ENCODE measurements at places on chromosomes 7 and 10.

DNA sequence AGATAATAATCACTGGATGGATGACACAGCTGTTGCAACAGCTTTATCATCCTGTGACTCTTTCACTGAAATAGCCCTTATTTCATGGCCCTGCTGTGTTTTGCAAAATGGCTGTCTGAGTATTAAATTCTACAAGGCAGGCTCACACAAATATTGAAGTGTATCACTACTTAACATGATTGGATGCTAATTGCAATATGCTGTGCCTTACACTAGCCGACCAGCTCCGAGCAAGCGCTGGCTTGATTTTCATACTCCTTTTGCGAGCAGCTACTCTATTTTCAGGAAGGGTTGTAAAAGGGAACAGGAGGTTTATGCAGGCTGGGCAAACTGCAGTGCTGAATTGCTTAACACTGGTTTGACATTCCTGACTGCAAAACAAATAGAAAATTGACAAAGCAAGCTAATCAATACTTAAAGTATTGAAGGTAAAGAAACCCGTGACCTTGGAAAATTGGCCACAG is 121.6 kb downstream of the CACNB2 start:
- DNase-seq, result no peak

- DNase-seq, result peak; percentile 90
Observed at GRCh38 chr10:72552857-72553256, 73.0 kb downstream of the MICU1 start.

DNA sequence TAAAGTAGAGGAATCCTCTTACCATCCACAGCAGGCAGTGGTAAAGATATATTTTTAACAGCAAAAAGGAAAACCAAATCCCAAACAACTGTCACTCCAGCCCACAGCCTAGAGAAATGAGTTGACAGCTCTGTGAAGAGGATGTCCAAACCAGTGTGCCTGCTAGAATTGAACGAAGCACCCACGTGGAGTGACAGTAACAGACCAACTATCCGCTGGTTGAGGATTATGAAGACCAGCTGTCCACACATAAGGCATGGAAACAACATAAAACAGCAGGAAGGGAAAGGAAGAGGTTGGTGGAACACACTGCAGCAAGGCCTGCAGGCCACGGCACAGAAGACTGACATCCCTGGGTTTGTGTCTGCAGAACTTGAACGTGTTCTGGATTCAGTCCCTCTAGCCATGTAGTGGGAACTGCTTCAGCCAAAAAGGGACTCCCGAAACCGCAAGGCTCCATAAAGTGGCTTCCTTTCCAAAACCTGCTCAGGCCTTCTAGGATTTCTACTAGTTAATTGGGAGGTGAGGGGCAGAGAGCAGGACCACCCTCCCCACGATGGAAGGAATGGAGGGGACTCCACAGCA is 324.4 kb downstream of the BICC1 start:
- DNase-seq, result no peak

GRCh38 chr7:25672496-25672895 is 444.2 kb upstream of the NPVF start:
- no peak for DNase-seq

- no peak for DNase-seq
Observed at GRCh38 chr7:52260046-52260665, 775.3 kb upstream of the POM121L12 start.

- DNase-seq, result no peak
Observed at GRCh38 chr10:114810926-114811325, 10.7 kb upstream of the FHIP2A start.

DNA sequence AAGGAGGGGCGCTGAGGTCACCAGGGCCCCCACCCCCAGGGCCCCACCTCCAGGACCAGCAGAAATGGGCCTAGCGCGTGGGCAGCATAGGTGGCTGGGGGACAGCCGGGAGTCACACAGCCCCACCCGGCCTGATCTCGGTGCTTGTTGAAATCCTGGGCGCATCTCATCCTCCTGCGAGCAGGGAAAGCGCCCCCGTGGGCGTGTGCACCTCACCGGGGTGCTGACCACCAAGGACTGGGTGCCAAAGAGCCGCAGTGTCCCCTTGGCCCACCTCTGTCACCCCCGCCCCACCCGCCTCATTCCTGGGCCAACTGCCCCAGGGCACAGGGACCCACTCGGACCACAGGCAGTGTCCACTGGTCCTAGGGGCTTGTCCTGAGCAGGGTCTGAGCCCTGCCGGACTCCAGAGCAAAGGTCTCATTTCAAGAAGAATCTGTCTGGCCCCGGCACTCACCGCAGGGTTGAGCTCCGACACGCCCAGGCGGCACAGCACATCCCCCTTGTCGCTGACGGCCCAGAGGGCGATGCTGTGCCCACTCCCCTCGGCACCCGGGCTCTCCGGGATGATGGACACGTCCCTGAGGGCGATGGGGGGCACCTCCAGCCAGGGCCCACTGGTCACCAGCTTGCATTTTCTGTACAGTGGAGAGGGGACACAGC is 11.4 kb downstream of the BHLHA15 start:
- DNase-seq, result no peak

- no peak for DNase-seq
Observed at GRCh38 chr7:156675721-156676120, 35.1 kb downstream of the RNF32 start.

All from fibroblast of skin of abdomen (primary cell).